ENCODE measurements at places on chromosomes 7 and 10. TPM values are rescaled to one million over a fixed set of nuclear protein-coding genes. Genes with fewer than 3 reads are reported as not detected.

MRLN gene
- 0.49 TPM for total RNA-seq

GBX1 gene
- not detected for total RNA-seq

C7orf25 gene
- 4.4 TPM for total RNA-seq

CAMK2G gene
- total RNA-seq: 53.8 TPM

PALD1 gene
- total RNA-seq: 4.9 TPM

ZP3 gene
- total RNA-seq: 0.49 TPM

DENND11 gene
- 30.0 TPM for total RNA-seq

All from temporal lobe (tissue), 4 donors.